ENCODE measurements at places on chromosomes 2 and 18. TPM values are rescaled to one million over a fixed set of nuclear protein-coding genes. Genes with fewer than 3 reads are reported as not detected.

KCNIP3 gene
- polyA plus RNA-seq: 2.1 TPM

DNA sequence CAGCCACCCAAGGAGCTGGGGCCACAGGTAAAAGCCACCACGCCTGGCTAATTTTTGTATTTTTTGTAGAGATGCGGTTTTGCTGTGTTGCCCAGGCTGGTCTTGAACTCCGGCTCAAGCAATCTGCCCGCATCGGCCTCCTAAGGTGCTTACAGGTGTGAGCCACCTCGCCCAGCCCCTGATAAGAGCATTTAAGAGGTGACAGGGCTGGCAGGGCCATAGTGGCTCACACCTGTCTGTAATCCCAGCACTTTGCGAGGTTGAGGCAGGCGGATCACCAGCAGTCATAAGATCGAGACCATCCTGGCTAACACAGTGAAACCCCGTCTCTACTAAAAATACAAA is 9.0 kb upstream of the CNNM3 start:
- H3K4me3 ChIP-seq: no peak overlapping the region
- no peak for DNase-seq
- peaks cover 8% of the 10 kb centered on the region for H3K4me1 ChIP-seq
- no peaks in the 10 kb centered on the region for H3K27me3 ChIP-seq
- peaks cover 44% of the 10 kb centered on the region for H3K36me3 ChIP-seq

DNA sequence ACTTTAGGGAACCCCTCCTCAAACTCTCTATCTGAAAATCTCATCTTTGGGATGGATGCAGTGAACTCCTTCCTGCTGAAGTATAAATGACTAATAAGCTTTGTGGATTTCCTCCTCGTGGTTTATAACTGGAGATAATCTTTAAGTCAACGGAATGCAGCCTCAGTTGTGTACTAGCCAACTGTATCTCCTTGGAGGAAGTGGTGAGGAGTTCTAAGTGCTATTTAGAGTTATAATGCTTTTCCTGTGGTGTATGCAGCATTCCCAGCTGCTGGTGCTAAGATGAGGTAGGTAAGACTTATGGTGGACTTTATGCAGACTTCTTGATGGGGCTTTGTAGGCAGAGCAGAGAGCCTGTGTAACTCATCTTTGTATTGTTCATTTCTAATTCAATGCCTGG is 90.9 kb downstream of the LYPD6B start:
- H3K36me3 ChIP-seq: no peaks in the 10 kb centered on the region
- H3K27ac ChIP-seq: no peak overlapping the region
- DNase-seq: no peak
- H3K4me1 ChIP-seq: no peaks in the 10 kb centered on the region

DCDC2C gene
- 0.33 TPM for polyA plus RNA-seq

DNA sequence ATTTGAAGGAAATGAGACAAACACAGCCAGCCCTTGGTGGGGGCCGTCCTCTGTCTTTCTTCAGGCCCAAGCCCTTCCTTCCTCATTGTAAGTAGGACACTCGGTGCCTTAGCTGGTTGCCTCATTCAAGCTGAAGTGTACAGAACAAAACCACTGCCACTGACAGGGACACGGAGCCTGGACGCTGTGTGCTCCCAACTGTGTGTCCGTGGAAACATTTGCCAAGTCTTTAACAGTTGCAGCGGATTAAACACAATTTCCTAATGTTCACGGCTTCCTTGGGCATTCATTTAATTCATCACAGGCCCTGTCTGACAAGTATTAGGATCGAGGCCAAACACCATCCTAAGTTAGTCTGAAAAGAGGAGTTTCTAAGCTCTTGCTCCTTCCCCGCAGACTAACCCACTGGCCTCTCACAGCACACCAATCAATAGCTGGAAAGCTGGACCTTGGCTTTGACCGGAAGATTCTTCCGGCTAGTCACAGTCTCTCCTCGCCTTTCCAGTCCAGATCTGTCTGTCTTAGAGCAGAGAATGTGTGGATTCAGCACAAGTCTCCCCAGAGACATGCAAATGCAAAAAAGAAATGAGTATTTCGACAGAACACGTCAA is 68.7 kb upstream of the ACSL3 start:
- DNase-seq: no peak
- H3K4me1 ChIP-seq: peaks cover 11% of the 10 kb centered on the region
- H3K36me3 ChIP-seq: no peaks in the 10 kb centered on the region
- no peaks in the 10 kb centered on the region for H3K27me3 ChIP-seq

DNA sequence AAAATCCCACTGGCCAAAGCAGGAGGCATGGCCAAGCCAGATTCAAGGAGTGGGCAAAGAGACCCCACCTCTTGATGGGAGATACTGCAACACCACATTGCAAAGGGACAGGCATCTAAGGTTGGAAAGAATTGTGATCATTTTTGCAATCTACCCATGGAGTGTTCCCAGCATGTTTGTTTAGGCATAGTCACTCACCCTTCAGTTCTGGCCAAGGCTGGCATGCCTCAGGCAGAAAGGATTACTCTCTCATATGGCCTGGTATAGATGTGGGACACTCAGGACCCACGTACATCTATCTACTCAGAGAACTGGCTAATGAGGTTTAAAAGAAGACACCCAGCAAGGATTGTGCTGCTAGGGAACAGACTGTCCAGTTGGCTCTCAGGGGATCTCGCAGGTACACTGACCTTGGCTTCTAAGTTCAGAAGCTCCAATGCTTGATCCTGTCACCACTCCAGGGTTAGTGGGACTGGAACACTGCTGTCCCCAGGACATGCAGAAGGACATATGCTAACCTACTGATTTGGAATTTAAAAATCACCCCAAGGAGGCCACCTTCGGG is 183.7 kb downstream of the KLHL29 start:
- H3K4me1 ChIP-seq: peaks cover 5% of the 10 kb centered on the region
- no peaks in the 10 kb centered on the region for H3K27me3 ChIP-seq
- DNase-seq: no peak
- no peak overlapping the region for H3K27ac ChIP-seq
- H3K4me3 ChIP-seq: no peak overlapping the region
- no peaks in the 10 kb centered on the region for H3K36me3 ChIP-seq

MROH2A gene
- 0.16 TPM for polyA plus RNA-seq

GULP1 gene
- 33.3 TPM for polyA plus RNA-seq

GRCh38 chr2:143246815-143247744 is 117.9 kb downstream of the ARHGAP15 start:
- no peaks in the 10 kb centered on the region for H3K36me3 ChIP-seq
- no peaks in the 10 kb centered on the region for H3K4me1 ChIP-seq
- no peak for DNase-seq
- no peak overlapping the region for H3K27ac ChIP-seq
- no peak overlapping the region for H3K4me3 ChIP-seq
- H3K27me3 ChIP-seq: no peaks in the 10 kb centered on the region

DNA sequence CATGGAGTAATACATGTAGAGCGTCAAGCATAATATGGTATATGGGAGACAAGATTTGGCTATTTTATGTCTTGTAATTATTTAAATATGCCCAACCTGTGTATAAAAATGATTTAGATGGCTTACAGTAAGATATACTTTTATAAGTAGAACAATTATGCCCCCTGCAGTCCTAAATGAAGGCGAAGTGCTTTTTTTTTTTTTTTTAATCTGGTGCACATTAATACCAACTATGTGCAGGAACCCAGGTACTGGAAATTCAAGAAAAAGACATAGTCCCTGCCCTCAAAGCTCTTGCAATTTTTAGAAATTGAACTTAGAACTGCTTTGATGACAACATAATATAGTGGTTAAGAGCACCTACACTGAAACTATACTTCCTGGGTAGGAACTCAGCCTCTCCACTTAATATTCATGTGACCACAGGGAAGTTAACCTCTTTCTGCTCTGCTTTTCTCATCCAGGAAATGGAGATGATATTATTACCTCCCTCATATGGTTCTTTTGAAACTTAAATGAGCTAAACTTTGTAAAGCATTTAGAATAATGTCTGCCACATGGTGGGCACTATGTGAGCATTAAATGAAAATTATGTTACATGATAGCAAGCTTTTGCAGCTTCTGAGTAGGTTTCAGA is 38.1 kb downstream of the AFTPH start:
- peaks cover 7% of the 10 kb centered on the region for H3K36me3 ChIP-seq
- H3K27ac ChIP-seq: no peak overlapping the region
- peak; percentile 22 for DNase-seq
- H3K27me3 ChIP-seq: no peaks in the 10 kb centered on the region
- H3K4me3 ChIP-seq: no peak overlapping the region

MAL gene
- 0.30 TPM for polyA plus RNA-seq

GRCh38 chr2:40208463-40208862 is 243.4 kb downstream of the SLC8A1 start:
- no peak overlapping the region for H3K4me3 ChIP-seq
- H3K36me3 ChIP-seq: no peaks in the 10 kb centered on the region
- no peak overlapping the region for H3K27ac ChIP-seq
- no peak for DNase-seq
- peaks cover 1% of the 10 kb centered on the region for H3K4me1 ChIP-seq

DNA sequence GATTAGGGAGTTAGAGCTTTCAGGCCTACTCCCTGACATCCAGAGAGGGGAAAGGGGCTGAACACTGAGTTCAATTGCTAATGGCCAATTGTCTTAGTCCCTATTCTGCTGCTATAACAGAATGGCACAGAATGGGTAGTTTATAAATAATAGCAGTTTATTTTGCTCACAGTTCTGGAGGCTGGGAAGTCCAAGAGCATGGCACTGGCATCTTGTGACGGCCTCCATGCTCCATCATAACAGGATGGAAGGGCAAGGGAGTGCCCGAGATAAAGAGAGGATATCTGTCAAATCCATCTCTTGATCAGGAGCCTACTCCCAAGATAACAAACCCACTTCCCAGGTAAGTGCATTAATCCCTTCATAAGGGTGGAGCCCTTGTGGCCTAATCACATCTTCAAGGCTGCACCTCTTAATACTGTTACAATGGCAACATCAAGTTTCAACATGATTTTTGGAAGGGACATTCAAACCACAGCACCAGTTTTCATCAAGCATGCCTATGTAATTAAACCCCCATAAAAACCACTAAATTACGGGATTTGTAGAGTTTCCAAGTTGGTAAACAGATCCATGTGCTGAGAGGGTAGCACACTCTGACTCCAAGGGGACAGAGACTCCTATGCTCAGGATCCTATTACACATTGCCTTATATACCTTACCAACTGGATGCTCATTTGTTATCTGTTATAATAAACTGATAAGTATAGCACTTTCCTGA is 44.6 kb downstream of the BAZ2B start:
- H3K4me1 ChIP-seq: no peaks in the 10 kb centered on the region
- H3K4me3 ChIP-seq: no peak overlapping the region
- no peak overlapping the region for H3K27ac ChIP-seq
- DNase-seq: no peak
- no peaks in the 10 kb centered on the region for H3K27me3 ChIP-seq
- H3K36me3 ChIP-seq: no peaks in the 10 kb centered on the region

GRCh38 chr18:70293166-70293565 is 4.3 kb downstream of the SOCS6 start:
- peaks cover 3% of the 10 kb centered on the region for H3K36me3 ChIP-seq
- H3K27me3 ChIP-seq: no peaks in the 10 kb centered on the region
- H3K4me3 ChIP-seq: no peak overlapping the region
- peak overlapping the region; percentile 57 for H3K27ac ChIP-seq
- peak; percentile 67 for DNase-seq

CPS1 gene
- polyA plus RNA-seq: 657 TPM

- no peak overlapping the region for H3K27ac ChIP-seq
- DNase-seq: no peak
- H3K4me3 ChIP-seq: no peak overlapping the region
- peaks cover 16% of the 10 kb centered on the region for H3K36me3 ChIP-seq
These were observed 68.3 kb downstream of the NDUFA10 start for GRCh38 chr2:239956818-239957261.

- H3K4me1 ChIP-seq: no peaks in the 10 kb centered on the region
- no peak for DNase-seq
- H3K27me3 ChIP-seq: peaks cover 17% of the 10 kb centered on the region
- no peak overlapping the region for H3K27ac ChIP-seq
These were observed 17.3 kb downstream of the BOLA3 start for GRCh38 chr2:74130211-74130995.

DNA sequence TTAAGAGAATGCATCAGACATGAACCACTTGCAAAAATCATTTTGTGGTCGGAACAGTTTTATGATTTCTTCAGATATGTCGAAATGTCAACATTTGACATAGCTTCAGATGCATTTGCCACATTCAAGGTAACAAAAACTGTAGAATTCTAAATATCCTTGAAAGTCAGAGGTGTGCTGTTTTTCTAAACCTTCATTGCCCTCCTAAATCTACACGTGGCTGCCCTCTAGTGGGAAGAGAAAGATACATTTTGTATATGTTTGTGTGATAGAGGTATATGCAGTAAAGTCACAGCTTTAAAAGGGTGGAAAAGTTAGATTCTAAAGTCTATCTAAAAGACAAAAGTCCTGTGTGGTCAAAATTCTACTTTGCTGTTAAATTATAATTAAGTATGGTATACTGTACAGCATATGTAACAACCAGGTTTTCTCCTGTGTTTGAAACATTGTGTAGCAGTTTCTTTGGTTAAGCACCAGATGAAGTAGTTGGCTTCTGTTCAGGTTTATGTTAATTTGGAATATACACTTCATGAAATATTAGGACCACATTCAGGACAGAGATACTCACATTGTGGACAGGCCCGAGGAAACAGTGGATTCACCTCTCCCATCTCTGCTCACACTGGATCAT is 65.9 kb upstream of the ITM2C start:
- H3K4me3 ChIP-seq: no peak overlapping the region
- H3K36me3 ChIP-seq: peaks cover 34% of the 10 kb centered on the region
- no peaks in the 10 kb centered on the region for H3K27me3 ChIP-seq

All from large intestine (tissue), 12 donors.